ENCODE measurements at places on chromosomes 16 and 17. TPM values are rescaled to one million over a fixed set of nuclear protein-coding genes. Genes with fewer than 3 reads are reported as not detected.

- no peak overlapping the region for H3K27ac ChIP-seq
- peak; percentile 15 for DNase-seq
- H3K27me3 ChIP-seq, result no peaks in the 10 kb centered on the region
- peaks cover 8% of the 10 kb centered on the region for H3K36me3 ChIP-seq
- peaks cover 3% of the 10 kb centered on the region for H3K4me1 ChIP-seq
Measured at GRCh38 chr17:21313320-21313719, 28.8 kb downstream of the MAP2K3 start.

DNA sequence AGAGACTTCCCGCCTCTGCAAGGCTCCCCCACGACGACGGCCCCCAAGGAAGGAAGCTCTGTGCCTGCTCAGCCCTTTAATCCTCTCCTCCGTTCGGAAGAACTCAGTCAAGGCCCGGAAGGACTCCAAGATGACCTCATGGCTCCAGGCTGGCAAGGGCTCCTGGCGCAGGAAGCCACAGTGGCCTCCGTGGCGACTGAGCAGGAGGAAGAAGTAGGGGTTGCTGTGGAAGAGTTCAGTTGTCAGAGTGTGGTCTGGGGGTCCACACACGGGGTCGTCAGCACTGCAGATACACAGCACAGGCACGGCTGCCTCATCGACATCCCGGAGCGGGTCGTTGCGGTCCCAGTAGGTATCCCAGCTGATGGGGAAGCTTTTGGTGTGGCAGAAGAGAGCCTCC lies 4.2 kb downstream of the ABHD15 start:
- H3K27me3 ChIP-seq, result no peaks in the 10 kb centered on the region
- no peak for DNase-seq
- peaks cover 8% of the 10 kb centered on the region for H3K4me1 ChIP-seq

- H3K36me3 ChIP-seq, result no peaks in the 10 kb centered on the region
- no peak for DNase-seq
- no peak overlapping the region for H3K27ac ChIP-seq
- H3K27me3 ChIP-seq, result no peaks in the 10 kb centered on the region
- no peak overlapping the region for H3K4me3 ChIP-seq
- no peaks in the 10 kb centered on the region for H3K4me1 ChIP-seq
Measured at GRCh38 chr16:48433850-48434530, 48.8 kb upstream of the SIAH1 start.

DNA sequence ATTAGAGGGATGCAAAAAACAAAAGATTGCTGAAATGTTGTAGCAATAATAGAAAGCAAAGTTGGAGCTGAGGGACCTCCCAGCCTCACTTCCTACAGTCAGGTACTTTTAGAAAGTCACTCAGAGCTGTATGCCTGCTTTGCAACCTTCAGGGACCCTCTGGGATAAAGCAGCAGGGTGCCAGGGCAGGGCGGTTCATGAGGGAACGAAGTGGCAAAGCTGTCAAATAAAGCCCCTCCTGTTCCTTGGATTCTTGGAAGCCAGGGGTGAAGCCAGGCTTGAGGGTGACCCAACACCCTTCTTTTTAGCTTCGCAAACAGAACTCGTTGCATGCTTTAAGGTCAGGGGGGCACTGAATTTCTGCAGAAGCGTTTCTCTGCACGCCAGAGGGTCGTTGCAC lies 767 bp downstream of the ATP2C2 start:
- H3K27ac ChIP-seq, result peak overlapping the region; percentile 80
- peaks cover 10% of the 10 kb centered on the region for H3K27me3 ChIP-seq
- DNase-seq, result peak; percentile 23

DNA sequence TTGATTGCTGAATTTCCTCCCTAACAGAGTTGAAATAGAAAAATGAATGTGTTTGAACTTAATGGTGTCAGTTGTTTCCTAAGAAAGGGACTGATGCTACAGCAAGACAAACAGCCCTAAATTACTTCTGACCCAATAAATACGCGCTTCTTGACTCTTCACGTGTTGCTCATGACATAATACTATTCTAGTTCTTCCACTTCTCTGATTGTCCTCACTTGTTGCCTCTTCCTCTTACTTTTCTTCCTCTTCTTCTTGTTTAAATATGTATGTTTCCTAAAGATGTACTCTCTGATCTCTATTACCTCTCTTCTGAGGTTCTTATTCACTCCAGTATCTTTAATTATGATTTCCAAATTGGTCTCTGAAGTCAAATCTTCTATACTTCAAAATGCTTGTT lies 32.4 kb downstream of the RNF43 start:
- peak overlapping the region; percentile 19 for H3K27ac ChIP-seq
- no peaks in the 10 kb centered on the region for H3K27me3 ChIP-seq
- no peaks in the 10 kb centered on the region for H3K36me3 ChIP-seq
- no peak overlapping the region for H3K4me3 ChIP-seq

Gene LRRC75A
- total RNA-seq, result 43.2 TPM

Gene FA2H
- total RNA-seq, result 51.0 TPM

DNA sequence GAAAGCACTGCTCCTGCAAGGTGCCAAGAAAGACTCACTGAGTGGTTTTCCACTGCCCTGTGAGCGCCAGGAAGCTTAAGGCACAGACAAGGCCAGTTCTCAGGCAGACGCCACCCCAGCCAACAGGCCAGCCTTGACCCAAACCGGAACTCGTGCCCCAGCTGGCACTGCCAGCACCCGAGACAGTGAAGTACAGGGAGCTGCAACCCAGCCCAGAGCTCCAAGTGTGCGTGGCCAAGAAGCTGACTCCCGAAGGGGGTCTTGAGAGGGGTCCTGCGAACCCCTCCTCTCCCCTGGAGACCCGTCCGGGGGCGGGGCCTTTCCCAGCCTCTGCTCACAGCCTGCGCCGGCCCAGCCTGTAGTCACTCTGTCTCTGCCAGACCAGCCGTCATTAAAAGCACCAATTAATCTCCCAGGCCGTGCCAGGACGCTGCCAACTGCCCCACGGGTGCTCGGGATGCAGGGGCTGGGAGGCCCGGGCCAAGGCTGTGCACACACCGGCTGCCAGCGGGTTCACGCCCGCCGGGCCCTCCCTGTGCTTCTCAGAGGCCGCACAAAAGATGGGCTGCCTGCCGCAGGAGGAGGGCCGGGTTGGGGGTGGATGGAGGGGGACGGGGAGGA lies 4.4 kb upstream of the SOX8 start:
- no peak overlapping the region for H3K27ac ChIP-seq
- no peaks in the 10 kb centered on the region for H3K36me3 ChIP-seq
- peaks cover 17% of the 10 kb centered on the region for H3K27me3 ChIP-seq
- DNase-seq, result no peak
- no peaks in the 10 kb centered on the region for H3K4me1 ChIP-seq

- H3K27ac ChIP-seq, result no peak overlapping the region
- H3K4me1 ChIP-seq, result no peaks in the 10 kb centered on the region
- H3K36me3 ChIP-seq, result no peaks in the 10 kb centered on the region
- DNase-seq, result no peak
Measured at GRCh38 chr17:59149841-59150511, 5.0 kb downstream of the SKA2 start.

Gene HAGHL
- total RNA-seq, result 13.0 TPM

- H3K4me1 ChIP-seq, result peaks cover 6% of the 10 kb centered on the region
- no peak overlapping the region for H3K4me3 ChIP-seq
- no peaks in the 10 kb centered on the region for H3K27me3 ChIP-seq
- no peak for DNase-seq
- H3K27ac ChIP-seq, result no peak overlapping the region
Measured at GRCh38 chr16:58028541-58029070, 3.1 kb downstream of the MMP15 start.

DNA sequence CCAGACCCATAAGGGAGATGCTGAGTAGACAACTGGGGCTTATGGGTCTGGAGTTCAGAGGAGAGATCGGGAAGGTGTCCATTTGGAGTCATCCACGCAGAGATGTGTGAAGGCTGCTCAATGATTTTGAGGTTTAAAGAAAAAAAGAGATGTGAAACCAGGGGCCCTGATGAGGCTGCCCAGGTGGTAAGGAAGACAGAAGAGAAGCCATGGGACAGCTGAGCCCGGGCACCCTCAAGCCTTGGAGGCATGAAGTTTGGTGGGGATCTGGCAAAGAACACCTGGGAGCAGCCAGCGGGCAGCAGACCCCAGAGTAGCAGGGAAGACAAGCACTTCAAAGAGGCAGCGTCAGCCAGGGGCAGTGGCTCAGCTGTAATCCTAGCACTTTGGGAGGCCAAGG lies 20.8 kb upstream of the MYO15B start:
- no peak overlapping the region for H3K27ac ChIP-seq
- no peak for DNase-seq
- H3K4me3 ChIP-seq, result no peak overlapping the region
- H3K36me3 ChIP-seq, result peaks cover 28% of the 10 kb centered on the region
- no peaks in the 10 kb centered on the region for H3K27me3 ChIP-seq

DNA sequence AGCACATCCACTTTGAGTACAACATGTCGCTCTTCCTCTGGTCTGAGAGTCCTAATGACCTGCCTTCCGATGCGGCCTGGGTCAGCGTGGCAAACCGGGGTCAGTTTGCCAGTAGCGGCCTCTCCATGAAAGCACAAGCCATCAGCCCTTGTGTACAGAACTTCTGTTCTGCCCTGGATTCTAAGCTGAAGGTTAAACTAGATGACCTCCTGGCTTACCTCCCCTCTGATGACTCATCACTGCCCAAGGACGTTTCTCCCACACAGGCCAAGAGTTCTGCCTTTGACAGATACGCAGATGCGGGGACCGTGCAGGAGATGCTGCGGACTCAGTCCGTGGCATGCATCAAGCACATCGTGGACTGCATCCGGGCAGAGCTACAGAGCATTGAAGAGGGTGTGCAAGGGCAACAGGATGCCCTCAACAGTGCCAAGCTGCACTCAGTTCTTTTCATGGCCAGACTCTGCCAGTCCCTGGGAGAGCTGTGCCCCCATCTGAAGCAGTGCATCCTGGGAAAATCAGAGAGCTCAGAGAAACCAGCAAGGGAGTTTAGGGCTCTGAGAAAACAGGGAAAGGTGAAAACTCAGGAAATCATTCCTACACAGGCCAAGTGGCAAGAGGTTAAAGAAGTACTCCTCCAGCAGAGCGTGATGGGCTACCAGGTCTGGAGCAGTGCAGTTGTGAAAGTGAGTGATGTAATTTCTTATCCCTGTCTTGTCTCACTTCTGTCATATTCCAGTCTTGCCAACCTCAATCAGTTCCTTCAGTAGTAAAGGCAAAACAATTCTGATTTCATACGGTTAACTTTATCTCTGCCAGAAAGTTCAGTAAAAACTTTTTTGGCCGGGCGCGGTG lies 8.6 kb downstream of the COG1 start:
- no peak overlapping the region for H3K4me3 ChIP-seq
- no peak for DNase-seq
- no peak overlapping the region for H3K27ac ChIP-seq
- H3K27me3 ChIP-seq, result no peaks in the 10 kb centered on the region
- H3K4me1 ChIP-seq, result peaks cover 4% of the 10 kb centered on the region
